ENCODE measurements at places on chromosomes 12 and 14.

GRCh38 chr14:100030452-100031153 lies 34.6 kb upstream of the EVL start:
- no peak for DNase-seq

DNA sequence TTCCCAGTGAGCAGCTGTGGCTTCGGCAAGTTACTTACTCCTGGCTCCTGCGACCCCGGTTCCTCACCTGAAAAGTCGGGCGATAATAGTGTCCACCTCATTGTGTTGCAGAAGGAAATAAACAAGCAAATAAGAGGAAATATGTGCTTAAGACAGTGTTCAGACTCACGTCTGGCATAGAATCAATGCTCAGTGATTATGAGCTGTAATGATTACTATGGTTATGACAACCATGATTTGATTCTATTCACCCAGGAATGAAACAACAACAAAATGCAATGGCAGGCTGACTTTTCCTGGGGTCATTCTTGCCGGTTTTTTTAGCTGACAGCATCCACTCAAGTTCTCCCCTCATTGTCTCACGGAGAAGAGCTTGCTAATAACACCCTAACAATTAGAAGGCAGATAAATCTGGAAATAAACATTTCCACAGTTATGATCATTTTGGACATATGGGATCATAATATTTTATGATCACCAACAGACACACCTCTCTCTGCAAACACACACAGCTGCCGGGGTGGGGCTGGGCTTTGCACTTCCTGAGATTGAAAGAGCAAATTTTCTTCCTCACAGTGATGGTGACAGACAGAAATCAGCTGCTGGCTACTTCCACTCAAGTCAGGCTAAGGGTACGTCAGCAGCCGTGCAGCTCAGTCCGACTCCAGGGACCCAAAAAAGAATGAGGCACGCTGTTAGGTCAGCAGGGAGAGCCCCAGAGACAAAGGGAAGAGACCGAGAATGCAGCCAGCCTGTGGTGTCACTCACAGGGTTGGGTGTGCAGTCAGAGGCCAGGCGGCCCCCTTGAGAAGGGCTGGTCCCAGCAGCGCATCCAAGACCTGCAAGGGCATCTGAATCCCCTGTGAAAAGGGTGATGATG lies 158.0 kb downstream of the RIMBP2 start:
- no peak for DNase-seq

- no peak for DNase-seq
These were observed 35.0 kb downstream of the TGFB3 start for GRCh38 chr14:75946785-75947184.

- no peak for DNase-seq
These were observed 27.9 kb upstream of the CTDSP2 start for GRCh38 chr12:57874166-57875108.

DNA sequence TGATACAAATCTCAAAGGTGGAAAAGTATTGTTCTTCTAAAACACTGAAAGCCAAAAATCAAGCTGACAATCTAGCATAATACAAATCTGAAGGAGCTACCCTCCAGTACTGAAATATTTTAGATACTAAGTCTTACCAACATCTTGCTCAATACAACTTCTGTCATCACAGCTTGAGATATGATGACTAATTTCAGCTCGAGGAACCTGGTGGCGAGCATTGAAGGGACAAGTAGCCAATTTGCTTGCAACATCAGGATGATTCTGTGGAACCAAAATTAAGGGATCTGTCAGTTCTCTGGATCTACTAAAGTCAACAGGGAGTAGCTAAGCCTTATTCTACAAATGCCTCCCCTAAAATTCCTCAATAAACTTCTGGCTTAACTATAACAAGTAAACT lies 10.4 kb downstream of the GTSF1 start:
- no peak for DNase-seq

DNA sequence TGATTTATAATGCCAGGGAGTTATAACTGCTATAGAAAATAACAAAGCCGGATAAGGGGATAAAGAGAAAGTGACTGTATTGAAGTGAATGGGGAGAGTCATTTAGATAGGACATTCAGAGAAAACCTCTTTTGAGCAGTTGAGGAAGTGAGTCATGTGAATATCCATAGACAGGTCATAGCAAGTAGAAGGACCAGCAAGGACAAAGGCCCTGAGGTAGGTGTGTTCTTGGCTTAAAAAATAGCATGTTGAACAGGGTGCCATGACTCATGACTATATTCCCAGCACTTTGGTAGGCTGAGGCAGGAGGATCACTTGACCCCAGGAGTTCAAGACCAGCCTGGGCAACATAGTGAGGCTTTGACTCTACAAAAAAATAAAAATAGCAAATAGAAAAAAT lies 51.5 kb upstream of the RAP1B start:
- DNase-seq = no peak

DNA sequence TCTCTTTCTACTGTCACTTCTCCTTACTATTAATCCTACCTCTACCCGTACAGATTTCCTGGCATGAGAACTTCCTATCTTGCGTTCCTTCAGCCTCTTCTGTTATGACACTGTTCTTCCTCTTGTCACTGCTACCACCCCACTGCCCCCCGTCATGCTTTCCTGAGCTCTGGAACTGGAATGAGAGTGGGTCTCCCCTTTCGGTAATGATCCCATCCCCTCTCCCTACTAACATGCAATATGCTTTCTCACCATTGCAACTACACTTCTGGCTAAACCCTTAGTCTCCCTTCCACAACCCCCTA lies 4.9 kb upstream of the AP1G2 start:
- DNase-seq = no peak

DNA sequence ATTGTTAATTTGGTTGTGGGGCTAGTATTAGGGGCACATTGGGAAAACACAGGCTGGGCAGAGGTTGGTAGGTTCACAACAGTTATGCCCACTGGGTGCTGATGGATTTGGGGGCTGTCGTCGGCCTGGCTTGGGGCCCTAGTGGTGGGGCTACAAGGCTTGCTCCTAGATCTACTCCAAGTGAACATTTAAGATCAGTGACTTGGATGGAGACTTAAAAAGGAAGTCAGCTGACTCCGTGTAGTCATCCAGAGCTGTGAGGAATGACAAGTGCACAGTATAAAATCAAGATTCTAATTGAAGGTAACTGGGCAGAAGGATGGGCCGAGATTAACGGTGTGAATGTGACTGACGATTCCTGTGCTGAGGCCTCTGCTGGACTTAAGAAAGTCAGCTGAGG lies 12.8 kb upstream of the NR4A1 start:
- DNase-seq = no peak

DNA sequence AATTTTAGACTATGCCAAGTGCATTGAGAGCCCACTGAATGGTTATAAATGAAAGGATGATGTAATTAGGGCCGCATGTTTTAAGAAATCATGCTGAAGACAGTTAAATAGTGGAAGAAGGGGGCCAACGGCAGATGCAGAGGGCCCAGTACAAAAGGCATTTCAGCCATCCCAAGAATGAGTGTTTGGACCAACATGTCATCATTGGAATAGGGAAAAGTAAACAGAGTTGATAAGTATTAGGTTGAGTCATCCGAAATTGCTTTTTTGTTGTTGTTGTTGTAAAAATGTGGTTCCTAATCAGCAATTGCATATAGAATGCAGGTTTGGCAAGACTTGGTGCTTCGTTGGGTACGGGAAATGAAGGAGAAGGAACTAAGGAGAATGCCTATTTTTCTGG lies 29.5 kb downstream of the BMP4 start:
- DNase-seq = no peak

DNA sequence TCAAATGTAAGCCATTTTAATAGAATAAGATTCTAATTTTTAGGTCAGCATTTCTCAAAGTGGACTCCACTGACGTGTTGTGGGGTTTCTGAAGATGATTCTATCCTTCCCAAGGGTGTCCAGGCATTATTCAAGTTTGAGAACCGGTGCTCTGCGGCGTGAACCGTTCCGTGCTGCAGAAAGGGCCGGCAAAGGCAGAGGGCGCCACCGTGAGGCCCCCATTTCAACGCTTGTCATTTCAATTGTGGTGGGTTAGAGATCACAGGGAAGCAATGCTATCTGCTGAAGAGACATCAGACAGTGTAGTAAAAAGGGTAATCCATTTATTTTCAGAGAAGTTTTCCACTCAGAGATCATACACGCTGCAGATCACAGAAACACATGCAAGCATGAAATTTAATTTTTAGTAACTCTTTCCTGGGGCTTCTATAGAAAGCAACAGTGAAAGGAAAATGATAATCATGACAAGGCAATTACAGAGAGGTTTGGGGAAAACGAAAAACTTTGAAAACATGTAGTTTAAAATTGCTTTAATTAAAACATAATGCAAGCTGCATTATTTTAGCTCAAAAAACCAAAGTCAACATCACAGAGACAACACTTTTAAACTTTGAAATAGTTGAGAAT lies 201.7 kb downstream of the EXOC5 start:
- DNase-seq = no peak

GRCh38 chr12:132774646-132775275 lies 13.1 kb upstream of the ANKLE2 start:
- DNase-seq = no peak

GRCh38 chr12:12265571-12266388 lies 1.1 kb downstream of the LRP6 start:
- DNase-seq = peak; percentile 10

DNA sequence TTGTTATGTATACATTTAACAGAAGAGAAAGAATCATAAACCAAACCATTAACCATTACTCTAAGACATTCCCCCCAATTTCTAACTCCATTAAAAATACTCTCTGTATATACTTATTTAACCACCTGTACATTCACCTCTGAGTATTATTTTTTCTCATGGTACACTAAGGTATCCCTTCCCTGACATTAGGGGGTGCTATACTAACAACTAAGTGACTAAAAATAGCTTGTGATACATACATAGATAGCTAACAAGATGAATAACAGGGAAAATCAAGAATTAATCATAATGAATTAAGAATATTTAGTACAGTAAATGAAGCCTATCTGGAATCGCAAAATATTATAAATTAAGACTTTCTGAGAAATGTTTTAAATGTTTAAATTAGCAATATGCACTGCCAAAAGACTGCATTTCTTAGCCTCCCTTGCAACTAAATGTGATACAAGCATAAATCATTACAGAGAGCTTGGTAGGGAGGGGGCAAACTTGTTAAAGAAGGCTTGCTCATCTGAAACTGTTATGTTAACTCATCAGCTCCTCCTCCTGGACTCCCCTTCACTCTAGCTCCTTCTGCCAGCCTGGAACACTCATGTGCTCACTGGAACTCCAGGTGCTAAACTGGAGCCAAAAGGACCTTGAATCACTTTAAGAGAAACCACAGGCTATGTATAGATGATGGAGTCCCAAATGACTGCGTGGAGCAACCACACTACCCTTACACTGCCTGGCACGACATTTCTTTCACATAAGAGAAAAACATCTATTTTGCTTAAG lies 14.9 kb downstream of the C2CD5 start:
- DNase-seq = no peak

GRCh38 chr12:38905480-38906351 lies at the start of gene CPNE8:
Gene CPNE8, minus strand, starts transcription at chr12:38905591. Its CDS starts 57 bp downstream, at chr12:38905534.
- no peak for DNase-seq

DNA sequence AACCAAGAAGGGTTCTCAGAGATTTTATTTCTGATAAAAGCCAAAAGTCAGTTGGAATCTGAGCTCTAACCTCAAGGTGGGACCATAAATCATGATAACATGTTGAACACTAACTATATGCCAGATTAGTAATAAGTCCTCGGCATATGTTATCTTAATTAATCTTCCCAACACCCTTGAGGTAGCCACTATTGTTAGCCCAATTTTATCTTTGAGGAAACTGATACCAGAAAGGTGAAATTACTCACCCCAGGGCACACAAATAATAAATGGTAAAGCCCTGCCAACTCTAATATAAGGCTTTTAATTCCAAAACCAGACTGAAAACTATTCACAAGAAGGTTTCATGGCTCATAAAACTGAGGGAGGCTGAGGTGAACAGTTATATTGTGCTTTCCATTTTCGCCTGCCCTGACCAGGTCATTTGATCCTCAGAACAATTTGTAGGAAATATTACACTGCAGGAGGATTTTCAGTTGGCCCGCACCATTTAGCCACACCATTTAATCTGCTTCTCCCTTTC lies 16.1 kb upstream of the NUAK1 start:
- DNase-seq = no peak

- no peak for DNase-seq
These were observed 935.5 kb upstream of the FBXO33 start for GRCh38 chr14:40367717-40368116.

DNA sequence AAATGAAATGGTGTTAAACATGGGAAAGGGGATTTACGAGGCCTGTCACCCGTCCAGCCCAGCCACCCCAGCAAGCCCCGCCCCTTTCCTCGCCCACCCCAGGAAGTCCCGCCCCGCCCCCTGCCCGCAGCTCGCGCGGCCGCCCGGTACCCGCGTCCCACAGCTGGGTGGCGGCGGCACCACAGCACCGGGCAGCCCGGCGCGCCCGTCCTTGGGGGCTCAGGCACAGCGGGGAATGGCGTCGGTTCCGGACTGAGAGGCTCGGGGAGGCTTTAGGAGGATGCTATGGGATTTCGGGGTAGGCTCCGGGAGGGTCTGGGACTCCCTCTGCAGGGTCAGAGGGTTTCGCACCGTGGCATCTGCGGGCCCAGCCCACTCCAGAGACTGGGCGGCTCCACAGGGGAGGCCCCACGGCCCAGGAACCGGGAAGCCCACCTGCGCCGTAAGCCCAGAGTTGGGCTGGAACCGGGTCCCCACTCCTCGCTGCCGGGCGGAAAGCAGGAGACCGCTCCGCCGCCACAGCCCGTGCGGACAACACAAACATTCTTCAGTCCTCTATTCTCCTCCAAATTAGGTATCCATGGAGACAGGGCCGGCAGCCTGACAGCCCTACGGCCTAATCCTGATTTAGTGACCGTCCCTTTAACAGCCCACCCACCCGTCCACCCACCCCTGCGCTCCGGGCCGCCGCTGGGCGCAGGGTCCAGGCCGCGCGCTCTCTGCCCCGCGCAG lies 1.4 kb downstream of the FIGNL2 start:
- DNase-seq = no peak

- DNase-seq = no peak
These were observed 213.6 kb downstream of the ADGRD1 start for GRCh38 chr12:131167334-131167733.
